ENCODE measurements at places on chromosomes 7 and 10.

DNA sequence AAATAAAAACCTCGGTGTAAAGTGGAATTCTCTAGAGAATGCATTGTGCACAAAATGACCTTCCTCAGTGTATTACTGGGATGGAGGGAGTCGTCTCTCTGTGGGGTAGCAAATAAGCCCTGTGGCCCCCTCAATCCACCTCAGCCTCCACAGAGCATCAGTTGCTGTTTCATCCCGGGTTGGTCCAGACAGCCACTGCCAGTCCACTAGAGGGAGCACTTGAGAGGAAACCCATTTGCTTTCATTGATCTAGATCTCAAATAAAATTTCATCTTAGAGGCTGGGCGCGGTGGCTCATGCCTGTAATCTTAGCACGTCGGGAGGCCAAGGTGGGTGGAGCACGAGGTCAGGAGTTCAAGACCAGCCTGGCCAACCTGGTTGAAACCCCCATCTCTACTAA lies 1128.7 kb downstream of the CNTNAP2 start:
- no peak for DNase-seq

GRCh38 chr7:24665564-24666294 lies 91.5 kb downstream of the GSDME start:
- no peak for DNase-seq

DNA sequence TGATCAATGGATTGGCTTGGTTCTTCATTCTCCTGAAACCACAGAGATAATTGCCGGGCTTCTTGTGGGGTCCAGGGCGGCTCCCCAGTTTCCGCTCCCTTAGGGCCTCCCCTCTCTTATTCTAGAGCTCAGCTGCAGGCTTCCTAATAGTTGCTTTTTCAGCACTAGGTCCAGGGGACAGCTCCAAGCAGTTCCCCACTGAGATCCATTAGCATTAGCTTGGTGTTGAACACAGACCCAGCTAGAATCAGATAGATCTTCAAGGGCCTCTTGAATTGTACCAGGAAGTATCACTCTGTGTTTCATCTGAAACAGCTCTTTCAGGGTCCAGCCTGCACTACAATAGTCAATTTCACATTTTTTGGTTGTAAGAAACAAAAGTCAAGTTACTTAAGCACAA lies 238.7 kb downstream of the SEC23IP start:
- DNase-seq: no peak

GRCh38 chr10:4176500-4177281 lies 391.7 kb upstream of the KLF6 start:
- no peak for DNase-seq

- DNase-seq: no peak
Measured at GRCh38 chr7:70591643-70592042, 540.3 kb upstream of the GALNT17 start.
